Activated CD4-positive, alpha-beta T cell treated with anti-CD3 and anti-CD28 coated beads for 36 hours (primary cell): ENCODE measurements at places on chromosomes 12 and 14.

GRCh38 chr12:15851045-15851620 is 31.1 kb upstream of the STRAP start:
- DNase-seq: no peak

- peak; percentile 49 for DNase-seq
These were observed 484 bp downstream of the ALKBH1 start for GRCh38 chr14:77707355-77707723.

GRCh38 chr12:110203546-110203945 is 77.5 kb upstream of the ATP2A2 start:
- DNase-seq: no peak

GRCh38 chr12:18242380-18243089 is 18.8 kb upstream of the PIK3C2G start:
- DNase-seq: no peak

DNA sequence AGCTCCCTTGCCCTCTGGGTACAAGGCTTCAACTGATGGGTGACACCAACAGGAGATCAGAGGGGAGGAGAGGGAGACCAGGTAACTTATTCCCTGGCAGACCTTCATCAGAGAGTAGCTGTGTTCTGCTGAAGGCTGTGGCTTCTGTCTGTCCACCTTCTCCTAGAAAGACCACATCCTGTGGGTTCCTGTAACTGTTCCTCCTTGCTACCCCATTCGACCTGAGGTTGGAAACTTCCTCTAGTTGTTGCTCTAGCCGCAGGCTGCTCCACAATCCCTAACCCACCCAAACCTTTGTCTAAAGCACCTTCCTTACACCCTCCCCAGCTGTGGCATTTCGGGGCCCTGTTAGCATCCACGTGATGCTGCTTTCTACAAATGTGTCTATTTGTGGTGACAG is 454.2 kb downstream of the DPF3 start:
- DNase-seq: peak; percentile 26

DNA sequence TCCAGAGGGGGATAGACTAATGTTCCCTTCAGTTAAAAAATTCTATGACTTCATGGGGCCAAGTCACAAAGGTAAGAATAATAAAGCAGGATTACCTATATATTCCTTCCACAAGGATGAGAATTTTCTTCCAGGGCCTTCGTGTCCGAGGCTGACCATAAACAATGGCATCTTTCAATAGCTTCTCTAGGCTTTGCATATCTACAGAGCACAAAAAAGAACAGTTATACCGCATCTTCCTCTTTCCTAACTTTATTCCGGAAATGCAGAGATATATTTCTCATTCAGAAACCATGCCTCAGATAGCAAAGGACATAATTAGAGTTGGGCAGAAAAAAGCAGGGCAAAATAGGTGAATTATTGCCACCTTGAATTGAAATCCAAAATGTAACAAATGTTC is 58.3 kb upstream of the ISM2 start:
- no peak for DNase-seq

GRCh38 chr14:100557658-100558057 is 29.6 kb downstream of the BEGAIN start:
- DNase-seq: no peak

DNA sequence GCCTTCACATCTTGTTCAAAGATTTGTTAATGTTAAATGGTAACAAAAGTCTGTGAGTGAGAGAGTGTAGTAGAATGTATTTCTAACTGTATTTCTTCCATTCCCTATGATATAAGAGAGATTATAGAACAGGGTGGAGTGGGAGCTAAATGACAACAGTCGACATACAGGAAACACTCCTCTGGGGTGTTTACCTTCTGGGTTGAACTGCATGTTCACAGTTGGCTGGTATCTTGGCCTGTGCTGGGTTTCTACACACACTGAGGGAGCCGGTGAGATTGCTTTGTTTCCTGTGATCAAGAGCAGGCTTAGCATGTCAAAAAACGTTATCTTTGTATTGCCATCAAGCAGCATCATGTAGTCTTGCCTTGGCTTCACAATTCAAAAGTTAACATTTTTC is 274.3 kb upstream of the FAR2 start:
- DNase-seq: no peak

GRCh38 chr12:13583630-13584029 is 387.1 kb downstream of the EMP1 start:
- DNase-seq: no peak

DNA sequence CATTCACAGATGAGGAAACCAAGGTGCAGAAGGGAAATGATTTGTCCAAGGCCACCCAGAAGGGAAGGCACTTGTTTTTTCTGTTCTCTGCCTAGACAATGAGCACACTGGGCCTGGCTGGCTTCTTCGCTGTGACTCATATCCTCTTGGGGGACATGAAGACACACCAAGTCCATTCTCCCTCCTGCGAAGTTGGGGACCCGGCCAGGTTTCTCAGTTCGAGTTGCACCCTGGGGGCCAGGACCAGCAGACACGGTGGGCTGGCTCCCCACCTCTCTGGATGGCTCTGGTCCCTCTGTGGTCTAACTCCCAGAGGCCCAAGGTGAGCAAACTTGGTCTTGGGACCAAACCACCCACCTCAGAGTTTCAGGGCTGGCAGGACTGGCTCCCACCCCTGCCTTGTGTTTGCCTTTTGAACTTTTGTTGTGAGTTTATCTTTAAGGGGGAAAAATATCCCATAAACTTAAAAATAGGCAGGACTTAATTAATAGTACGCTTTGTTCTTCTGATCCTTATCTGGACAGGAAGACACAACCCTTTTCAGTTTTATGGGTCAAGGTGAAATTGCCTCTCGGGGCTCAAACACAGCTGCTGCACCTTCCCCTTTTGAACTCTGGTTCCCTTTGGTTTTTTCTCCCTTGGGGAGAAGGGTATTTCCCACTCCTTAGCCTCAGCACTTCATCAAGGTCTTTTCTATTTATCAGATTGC is 9.0 kb upstream of the MLEC start:
- peak; percentile 47 for DNase-seq

DNA sequence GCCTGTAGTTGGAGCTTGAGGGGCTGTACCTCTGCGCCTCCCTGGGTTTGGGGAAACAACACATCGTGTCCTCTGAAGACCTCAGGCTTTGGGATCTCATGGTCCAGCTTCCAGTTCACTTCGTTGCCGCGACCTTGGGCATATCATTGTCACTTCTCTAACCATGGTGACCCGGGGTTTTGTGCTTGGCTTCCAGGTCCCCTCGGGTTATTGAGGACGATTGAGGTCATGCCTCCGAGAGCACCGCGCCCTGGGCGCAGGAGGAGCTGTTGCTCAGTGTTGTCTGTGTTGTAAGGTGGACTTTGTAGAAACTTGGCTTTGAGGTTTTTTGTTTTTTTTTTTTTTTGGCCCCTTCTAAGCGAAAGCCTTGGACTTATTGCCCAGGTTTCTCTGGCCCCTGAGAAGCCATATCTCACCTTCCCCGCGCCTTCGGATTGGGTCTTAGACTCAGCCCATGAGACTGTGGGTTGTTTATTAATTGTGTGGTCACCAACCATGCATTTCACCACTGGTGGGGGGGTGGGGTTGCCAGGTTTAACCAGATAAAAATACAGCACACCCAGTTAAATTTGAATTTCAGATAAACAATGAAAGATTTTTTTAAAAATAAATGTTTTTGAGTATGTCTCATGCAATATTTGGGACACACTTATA is 2.6 kb downstream of the BCL7A start:
- no peak for DNase-seq

DNA sequence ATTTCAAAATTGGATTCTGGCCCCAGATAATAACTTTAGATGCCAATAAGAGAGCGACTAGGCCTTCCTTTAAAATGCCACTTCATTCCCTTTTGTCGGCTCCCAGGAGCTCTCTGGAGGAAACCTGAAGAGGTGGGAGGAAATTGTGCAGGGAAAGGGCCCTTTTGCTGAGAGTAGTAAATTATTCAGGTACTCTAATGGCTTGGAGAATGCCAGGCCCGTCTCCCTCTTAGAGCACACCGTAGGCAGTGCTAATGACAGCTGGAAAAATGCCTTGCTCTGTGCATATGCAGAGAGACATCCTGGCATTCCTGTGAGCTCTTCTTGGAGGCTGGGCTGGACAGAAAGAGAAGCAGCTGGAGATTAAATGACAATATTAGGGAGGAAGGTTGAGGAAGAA is 115.0 kb upstream of the RPH3A start:
- no peak for DNase-seq

- peak; percentile 62 for DNase-seq
These were observed 55.6 kb downstream of the LGMN start for GRCh38 chr14:92692822-92693226.

DNA sequence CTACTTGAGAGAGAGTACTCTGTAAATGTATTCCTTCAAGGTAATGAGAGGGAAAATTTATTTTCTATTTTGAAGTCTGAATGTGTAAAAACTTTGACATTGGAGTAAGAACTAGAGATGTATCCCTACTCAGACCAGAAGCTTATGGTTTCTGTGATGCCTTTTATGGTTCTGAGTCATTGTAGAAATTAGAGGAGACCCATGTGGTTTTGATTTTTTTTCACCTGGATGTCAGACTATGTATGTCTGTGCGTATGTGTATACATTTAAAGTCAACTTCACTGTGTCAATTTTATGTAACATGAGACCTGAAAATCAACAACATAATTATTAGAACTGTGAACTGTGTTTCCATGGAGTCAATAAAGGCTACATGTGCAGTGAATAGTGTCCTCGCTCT is 302.0 kb downstream of the TRHDE start:
- DNase-seq: no peak

- no peak for DNase-seq
These were observed 32.3 kb downstream of the KCNK13 start for GRCh38 chr14:90093942-90094595.

DNA sequence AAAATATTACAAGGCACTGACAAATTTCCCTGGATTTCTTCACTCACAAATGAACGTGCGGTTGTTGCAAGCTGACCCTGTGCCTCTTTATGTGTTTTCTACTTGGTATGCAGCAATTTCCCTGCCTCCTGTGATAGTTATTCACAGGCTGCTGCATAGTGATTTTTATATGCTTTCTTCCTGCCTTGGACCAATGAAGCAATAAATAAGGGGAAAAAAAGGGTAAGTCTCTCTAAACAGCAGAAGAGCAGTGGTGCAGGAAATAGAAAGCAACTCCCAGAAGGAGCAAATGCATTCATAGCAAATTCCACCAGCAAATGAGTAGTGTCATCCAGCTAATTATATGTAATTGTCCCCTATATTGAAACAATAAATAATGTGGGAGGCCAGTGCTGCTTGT is 737.9 kb downstream of the GALC start:
- DNase-seq: no peak

GRCh38 chr14:89401241-89401640 is 15.8 kb downstream of the FOXN3 start:
- DNase-seq: no peak

- no peak for DNase-seq
These were observed 160.8 kb upstream of the TMPO start for GRCh38 chr12:98354520-98355035.

DNA sequence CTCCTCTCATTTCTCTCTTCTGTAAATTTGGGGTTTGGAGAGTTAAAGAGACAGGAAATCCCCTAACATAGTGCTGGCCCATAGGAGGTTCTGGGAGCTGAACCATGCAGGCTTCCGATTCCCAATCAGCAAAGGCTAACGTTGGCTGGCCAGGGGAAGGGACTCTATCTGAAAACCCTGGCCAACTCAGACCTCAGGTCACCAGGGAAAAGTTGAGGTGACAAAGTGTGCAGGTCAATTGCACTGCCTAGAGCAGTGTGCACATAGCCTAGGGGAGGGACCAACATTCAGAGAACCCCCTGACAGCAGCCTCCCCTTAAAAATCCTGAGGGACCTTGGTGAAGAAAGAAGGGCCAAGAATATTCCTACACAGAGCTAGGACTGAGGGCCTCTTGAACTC is 38.9 kb downstream of the TTC7B start:
- no peak for DNase-seq

DNA sequence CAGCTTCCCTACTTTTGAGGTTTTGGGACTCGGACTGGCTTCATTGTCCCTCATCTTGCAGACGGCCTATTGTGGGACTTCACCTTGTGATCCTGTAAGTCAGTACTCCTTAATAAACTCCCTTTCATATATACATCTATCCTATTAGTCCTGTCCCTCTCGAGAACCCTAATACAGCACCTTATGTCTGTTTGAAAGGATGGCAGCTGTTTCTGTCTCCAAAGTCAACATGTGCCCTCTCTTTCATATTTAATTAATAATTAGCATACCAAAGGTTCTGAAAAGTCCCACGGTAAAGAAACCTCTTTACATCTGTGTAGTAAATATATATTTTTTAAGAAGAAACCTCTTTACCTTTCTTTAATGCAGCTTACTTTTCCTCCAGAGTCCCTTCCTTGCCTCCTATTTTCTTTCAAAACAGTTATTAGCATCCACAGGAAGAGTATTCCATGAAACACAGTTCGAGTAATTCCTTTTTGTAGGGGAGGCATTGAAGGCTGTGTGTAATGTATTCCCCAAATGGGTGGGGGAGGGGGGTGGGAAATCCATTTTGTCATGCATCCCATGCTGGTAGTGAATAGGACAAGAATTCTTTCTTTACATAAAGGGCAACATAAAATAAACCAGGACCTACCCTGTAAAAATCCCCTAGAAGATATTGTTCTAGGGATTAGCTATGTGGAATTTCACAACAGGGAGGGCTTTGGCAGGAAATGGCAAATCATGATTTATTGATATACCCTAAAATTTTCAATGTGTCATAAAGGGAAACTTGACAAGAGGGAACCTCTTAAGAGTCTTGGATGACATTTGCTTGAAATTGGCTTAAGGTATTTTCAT is 241.5 kb downstream of the SUDS3 start:
- DNase-seq: no peak

GRCh38 chr14:54366736-54367735 is 29.8 kb upstream of the CDKN3 start:
- DNase-seq: peak; percentile 57

GRCh38 chr14:88075269-88075981 is 70.5 kb downstream of the GPR65 start:
- no peak for DNase-seq

DNA sequence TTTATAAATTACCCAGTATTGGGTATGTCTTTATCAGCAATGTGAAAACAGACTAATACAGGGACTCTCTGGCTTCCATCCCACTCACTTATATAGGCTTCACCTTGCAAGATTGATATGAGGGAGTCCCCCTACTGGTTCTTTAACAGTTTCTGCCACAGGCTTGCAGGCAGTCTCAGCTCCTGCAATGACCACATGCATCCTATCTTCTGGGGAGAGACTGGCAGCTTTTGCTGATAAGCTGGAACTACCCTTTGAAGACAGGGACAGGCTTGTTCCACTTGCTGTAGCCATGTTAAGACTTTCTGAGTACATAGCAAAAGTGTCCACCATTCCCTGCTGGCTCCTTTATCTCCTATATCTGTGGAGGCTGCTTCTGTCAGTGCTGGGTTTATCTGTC is 531.7 kb upstream of the FLRT2 start:
- DNase-seq: no peak
